ENCODE measurements at places on chromosomes 3 and 15.

DNA sequence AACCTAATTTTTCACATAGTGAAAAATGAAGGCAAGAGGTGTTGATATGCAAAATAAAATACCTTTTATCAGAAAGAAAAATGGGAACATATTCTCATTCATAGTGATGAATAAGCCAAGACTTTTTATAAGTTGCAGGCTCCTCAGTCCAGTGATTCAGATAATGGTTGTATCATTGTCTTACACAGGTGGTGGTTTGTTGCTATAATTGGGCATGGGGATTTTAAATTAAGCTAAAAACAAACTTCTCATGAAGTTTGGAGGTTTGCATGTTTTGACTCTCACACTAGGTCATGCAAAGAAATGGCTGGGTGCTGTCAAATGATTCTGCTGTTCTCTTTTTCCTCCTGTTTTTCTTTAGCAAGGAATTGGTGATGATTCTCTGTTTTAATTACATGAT, 60.8 kb upstream of the SKIL start:
- DNase-seq: no peak

DNA sequence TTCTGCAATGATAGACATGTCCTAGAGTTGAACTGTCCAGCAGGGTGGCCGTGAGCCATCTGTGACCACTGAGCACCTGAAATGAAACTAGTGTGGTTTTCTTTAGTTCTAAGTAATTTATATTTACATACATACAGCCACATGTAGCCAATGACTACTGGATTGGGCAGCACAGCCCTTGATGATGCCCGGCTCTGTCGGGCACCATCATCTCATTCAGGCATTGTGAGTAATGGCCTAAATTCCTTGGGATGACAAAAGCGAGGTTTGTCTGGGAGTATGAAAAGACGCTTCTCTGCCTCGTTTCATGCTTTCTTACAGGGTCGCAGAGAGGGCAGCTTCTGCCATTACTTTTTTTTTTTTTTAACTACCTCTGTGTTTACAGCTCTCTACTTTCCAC, 251.9 kb upstream of the HES1 start:
- DNase-seq: no peak

- no peak for DNase-seq
Measured at GRCh38 chr3:77190374-77190773, 150.5 kb downstream of the ROBO2 start.

GRCh38 chr15:44500555-44500954, 36.4 kb upstream of the EIF3J start:
- DNase-seq: no peak

GRCh38 chr15:45790325-45790943, 155.6 kb downstream of the SQOR start:
- peak; percentile 47 for DNase-seq
